ENCODE measurements at places on chromosomes 4 and X.

DNA sequence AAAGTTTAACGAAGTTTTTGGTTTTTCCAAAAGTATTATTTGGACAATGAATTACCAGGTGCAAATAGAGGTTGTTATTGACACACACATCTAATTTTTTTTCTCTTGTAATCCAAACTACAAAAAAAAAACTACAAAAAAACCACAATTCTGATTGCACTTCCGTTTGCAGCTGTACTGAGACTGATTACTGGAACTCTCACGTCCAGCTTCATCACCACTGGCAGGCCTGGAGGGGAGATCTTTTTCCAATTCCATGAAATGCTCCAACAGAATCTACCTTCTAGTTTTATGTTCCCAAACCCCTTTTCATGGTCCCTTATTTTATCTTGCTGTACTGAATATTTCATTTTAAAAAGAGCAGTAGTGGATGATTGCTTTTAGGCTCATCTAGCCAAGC is 1118.3 kb downstream of the C4orf33 start:
- no peak for DNase-seq

- DNase-seq = no peak
These were observed at the start of gene PCDH7 for GRCh38 chr4:30720021-30720660. Gene PCDH7, plus strand, starts transcription at chr4:30720369. Its CDS starts 1,054 bp downstream, at chr4:30721423.

GRCh38 chr4:70556856-70557255 is 35.2 kb upstream of the AMBN start:
- DNase-seq = no peak

GRCh38 chr4:123298261-123298660 is 98.3 kb upstream of the SPRY1 start:
- DNase-seq = no peak

- no peak for DNase-seq
These were observed 19.5 kb upstream of the PGRMC2 start for GRCh38 chr4:128307123-128307571.

DNA sequence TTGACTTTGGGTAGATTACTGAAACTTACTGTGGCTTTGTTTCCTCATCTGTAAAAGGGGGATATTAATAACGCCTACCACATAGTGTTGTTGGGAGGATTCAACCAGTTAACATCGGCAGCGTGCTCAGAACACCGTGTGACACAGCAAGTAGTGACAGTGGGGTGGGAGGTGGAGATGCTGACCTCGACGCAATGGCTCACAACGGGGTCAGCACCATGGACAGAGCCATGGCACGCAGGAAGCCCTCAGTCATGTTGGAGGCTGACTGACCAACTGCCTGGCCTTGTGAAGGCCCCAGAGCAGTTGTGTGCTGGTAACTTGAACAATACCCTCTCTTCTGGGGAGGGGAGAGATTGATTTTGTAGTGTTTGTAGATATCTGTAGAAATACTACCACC is 93.2 kb downstream of the WFS1 start:
- no peak for DNase-seq

GRCh38 chrX:26722666-26723428 is 506.9 kb downstream of the MAGEB5 start:
- no peak for DNase-seq

DNA sequence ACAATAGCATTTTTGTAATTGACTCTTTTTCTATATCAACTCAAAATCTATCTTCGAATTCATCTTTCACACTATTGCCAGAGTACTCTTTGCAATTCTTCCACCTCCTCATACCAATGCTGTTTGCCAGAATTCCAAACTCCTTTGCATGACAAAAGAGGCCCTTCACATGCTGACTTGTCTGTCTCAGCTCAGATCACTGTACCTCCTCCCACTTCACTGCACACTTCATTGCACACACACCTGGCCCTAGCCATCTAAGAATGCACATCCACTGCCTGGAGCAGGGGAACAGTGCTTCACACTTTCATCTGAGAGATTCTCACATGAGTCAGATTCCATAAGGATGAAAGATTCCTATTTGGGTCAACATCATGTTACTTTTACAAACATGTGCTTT is 56.5 kb downstream of the PRDM5 start:
- DNase-seq = no peak

- DNase-seq = no peak
These were observed 49.8 kb upstream of the PRSS48 start for GRCh38 chr4:151227172-151227571.

DNA sequence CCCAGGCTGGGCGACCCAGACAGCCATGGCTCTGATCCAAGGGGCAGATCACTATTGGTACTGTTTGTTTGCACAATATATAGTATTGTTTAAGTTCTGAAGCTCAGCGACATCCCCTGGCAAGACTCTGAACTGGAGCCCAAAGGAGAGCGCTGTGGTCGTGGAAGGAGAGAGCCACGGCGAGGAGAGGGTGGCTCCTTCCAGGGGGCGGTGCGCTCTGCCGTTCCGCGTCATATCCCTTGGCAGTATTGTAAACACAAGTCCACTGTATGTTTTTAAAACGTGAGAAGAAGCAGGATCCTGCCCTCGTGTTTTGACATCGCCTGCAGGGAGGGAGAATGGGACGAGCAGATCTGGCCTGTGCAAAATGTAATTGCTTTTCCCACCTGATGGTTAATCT is 185.5 kb downstream of the RAB28 start:
- DNase-seq = no peak

DNA sequence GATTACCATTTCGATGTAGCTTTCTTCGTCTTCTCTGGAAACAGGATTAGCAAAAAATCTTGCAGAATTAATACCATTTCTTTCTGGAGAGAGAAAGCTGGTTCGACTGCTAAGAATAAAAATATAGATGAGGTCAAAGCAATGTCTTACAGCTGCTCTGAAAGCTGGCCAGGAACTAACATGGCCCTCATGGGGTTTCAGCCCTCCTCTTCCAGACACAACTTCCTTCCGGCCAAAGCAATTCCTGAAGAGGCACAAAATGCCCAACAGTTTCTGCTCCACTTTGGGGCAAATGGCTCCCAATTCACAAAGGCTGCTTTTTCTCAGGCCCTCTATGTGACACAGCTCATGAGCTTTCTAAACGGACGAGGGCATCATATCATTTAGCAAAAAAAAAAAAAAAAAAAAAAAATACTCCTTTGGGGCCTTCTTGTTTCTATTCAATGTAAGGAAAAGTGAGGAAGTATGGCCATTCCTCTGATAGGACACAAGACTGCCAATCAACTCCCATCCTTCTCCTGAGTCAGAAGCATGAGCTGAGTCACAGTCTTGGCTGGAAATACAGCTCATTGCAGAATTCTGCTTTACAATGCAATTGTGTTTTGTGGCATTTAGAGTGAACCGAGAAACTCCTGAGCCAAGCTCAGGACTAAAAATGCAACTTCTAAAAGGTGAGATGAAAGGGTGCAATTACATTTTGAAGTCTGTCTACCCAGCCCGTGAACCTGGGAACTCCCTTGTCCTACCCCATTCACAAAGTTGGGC is 42.7 kb upstream of the CTAG2 start:
- DNase-seq = no peak

GRCh38 chrX:118508221-118508620 is 12.6 kb downstream of the DOCK11 start:
- DNase-seq = no peak

GRCh38 chr4:173367285-173367684 is 3.5 kb upstream of the SAP30 start:
- no peak for DNase-seq

DNA sequence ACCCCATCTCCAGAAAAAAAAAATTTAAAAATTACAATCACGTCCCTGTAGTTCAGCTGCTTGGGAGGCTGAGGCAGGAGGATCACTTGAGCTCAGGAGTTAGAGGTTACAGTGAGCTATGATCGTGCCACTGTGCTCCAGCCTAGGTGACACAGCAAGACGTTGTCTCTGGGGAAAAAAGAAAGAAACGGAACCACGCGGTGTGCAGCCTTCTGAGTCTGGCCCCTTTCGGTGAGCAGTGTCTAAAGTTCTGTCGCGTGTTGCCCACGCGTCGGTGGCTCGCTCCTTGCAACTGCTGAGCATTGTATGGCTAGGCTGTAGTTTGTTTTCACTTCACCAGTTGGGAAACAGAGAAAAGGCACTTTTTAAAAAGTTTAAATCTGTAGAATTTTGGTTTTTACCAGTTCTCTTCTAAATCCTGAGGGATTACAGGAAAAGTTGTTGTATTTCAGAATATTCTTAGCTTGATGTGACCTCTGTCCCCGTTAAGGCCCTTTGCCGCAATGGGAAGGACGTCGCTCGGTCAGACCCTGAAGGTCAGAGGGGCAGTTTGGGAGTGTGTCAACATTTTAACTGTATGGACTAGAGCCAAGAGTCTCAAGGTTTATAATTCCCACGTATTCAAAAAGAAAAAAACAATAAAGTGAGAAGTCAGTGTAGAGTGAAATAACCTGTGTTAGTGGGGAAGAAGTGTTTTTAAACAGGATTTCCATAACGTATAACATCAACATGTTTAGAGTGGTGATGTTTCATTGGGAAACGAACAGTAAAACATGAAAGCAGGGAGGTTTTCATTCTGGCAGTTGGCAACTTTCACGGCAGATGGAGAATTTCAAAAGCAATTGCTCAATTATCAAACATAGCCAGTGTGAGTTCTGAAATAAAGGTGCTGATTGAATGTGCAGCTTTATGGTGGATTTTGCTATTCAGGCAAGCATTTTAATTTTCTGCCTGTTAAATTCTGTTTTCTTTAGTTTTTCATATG is 45.8 kb upstream of the MSANTD1 start:
- no peak for DNase-seq

- no peak for DNase-seq
These were observed 573.0 kb downstream of the KCTD8 start for GRCh38 chr4:43875655-43876054.

DNA sequence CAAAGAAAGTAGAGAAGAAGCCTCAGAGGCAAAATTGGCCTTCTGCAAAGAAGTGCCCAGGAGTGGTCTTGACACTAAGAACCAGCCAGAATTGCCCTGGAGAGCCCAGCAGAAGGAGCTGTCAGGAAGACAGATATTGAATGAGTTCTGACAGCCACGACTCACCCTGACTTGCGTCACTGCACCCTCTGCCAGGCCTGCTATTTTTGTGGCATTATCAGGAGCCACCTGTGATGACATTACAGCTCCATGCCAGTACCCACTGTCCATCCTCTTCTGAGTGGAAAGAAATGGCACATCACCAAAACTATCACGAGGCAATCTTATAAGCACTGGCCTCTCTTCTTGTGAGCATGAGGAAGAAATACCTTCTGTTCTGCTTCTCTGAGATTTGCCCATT is 67.7 kb downstream of the SMIM20 start:
- no peak for DNase-seq

GRCh38 chrX:130213376-130213775 is 41.6 kb downstream of the RAB33A start:
- DNase-seq = no peak

DNA sequence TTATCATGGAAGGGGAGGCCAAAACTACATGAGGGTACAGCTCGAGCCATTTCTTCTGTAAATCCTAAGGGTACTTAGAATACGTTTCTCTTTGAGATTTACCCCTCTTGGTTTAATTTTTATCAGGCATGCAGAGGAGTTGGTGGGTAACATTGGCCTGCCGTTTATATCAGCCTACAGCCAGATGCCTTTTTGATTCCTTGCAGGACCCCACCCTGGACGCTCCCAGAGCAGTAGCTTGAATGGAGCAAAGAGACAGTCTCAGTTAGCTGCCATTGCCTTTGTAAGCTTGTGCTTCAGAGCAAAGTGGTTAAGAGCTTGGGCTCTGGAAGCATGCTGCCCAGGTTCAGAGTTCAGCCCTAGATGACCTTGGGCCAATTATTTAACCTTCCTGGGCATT is 9.0 kb downstream of the DOCK11 start:
- DNase-seq = no peak

GRCh38 chr4:95048296-95048695 is 290.5 kb downstream of the BMPR1B start:
- no peak for DNase-seq

DNA sequence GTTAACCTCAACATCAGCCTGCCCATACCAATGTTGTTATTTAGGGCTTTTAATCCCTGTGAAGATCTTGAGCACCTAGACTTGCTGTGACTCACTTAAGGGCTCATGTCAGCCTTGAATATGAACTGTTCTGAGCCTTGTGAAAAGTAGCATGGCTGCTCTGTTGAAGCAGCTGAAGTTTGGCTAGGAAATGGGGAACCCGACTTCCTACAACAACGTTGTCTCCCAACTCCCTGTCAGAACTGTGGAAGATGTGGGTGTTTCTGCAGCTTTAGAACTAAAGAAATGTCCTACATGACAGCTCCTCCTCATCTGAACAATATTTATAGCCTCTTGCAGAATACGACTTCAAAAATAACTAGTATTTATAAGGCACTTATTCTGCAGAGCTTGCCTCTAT is 27.5 kb downstream of the STOX2 start:
- DNase-seq = no peak

GRCh38 chrX:936979-937769 is 275.3 kb downstream of the CRLF2 start:
- DNase-seq = no peak

GRCh38 chr4:41057467-41057866 is 156.9 kb downstream of the APBB2 start:
- no peak for DNase-seq

Measured in stimulated activated naive CD4-positive, alpha-beta T cell treated with Interleukin-2 at 50 U/mL for 16 hours (primary cell).